ENCODE measurements at places on chromosomes 13 and 19. TPM values are rescaled to one million over a fixed set of nuclear protein-coding genes. Genes with fewer than 3 reads are reported as not detected.

Gene NLRP11
- total RNA-seq = not detected

Gene SULT2A1
- total RNA-seq = not detected

Gene CEACAM7
- 102 TPM for total RNA-seq

Gene CCDC70
- total RNA-seq = not detected

Gene HRC
- 0.13 TPM for total RNA-seq

Gene PLIN5
- total RNA-seq = 4.5 TPM
